Suppressor macrophage treated with lipopolysaccharide for 1 hour (primary cell): ENCODE measurements at places on chromosomes 2 and 18.

GRCh38 chr18:55206927-55207326 lies 247.7 kb upstream of the CCDC68 start:
- no peak for DNase-seq

GRCh38 chr18:65487569-65487968 lies 263.2 kb upstream of the CDH7 start:
- DNase-seq: no peak

- DNase-seq: no peak
Measured at GRCh38 chr2:130187268-130187667, 5.2 kb downstream of the MZT2B start.

DNA sequence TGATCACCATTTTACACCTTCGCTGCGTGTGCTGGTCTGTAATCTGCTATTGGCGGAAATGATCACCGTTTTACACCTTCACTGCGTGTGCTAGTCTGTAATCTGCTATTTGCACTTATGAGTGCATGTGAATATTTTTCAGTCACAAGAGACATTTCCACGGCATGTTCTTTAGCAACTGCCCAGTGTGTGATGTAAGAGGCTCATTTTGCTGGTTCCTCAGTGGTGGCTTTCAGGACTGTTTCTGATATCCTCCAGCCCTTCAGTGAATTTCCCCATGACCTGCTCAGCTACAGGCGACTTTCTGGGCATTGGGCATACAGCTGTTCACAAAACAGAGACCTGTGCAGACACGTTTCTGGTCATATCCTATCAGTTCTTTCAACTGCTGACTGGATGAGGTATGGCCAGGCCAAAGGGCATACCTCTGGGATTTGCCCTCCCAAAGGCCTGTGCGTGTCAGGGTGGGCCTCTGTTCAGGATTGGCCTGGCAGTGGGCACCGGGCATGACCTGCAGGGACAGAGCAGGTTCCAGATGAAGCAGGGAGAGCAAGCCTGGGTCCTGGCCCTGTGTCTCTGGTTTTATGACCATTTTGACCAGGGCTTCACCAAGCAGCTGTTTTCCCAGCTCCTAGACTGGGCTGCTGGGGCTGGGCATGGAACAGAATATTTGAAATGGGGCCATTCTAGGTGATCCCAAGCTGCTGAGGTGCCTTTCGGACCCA lies 521 bp upstream of the PROM2 start:
- DNase-seq: peak; percentile 18

- DNase-seq: no peak
Measured at GRCh38 chr2:8146132-8147005, 535.5 kb upstream of the ID2 start.
